Urinary bladder (tissue), 4 donors: ENCODE measurements at places on chromosomes 3 and 15. TPM values are rescaled to one million over a fixed set of nuclear protein-coding genes. Genes with fewer than 3 reads are reported as not detected.
A peak's percentile ranks its signal among the peaks of the same experiment; 100 is the strongest.

DNA sequence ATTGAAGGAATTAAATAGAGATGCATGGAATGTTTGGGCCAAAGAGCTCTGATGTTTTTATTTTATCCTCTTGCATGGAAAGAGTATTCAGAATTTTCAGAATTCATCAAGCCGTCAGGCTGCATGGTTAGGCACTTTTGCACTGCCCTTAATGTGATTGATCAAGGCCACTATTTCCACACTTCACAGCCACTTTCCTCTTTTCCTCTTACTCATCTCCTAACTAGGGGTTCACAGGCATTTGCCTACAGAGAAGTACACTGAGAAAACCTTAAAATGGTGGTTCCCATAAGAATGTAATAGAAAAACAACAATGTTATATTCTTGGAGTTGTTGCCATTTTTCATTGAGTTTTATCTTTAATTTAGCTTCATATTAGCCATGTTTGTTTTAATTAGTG lies 10.9 kb downstream of the SLC35A5 start:
- DNase-seq, result no peak

Gene LARP6
- 6.9 TPM for total RNA-seq

- DNase-seq, result no peak
These were observed 48.4 kb downstream of the EOMES start for GRCh38 chr3:27673701-27674100.

- DNase-seq, result no peak
These were observed 2.9 kb upstream of the RPS17 start for GRCh38 chr15:82543160-82543559.

DNA sequence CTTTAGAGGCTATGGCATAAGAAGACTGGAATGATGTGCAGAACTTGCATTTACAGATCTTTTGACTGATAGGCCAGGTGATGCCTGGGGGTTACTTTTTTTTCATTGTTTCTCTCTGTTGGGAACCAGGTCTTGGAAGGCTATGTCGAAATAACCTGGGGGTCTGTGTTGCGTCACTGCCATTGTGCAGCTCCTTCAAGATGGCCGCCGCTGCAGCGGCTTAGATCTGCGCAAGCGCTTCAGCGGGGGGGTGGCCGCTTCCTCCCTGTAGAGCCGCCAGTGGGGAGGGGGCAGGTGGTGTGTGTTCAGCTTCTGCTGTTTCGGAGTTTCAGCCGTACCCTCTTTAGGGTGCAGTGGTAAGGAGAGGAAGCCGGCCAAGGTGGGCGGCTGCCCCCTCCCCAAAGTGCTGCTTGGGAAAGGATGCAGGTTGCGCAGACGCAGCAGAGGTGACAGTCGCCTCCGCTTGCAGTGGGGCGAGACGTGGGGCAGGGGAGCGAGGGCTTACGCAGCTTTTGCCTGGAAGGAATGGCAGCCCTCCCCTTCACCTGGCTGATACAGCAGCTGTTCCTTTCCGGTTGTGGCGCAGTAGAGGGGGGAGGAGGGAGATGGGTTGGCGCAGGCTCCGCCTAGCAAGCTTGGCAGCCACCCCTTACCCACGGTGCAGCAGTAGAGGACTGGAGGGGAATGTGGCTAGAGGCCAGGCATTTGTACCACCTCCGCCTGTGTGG lies 1.5 kb downstream of the SNRPN start:
- DNase-seq, result peak; percentile 54
